ENCODE measurements at places on chromosomes 4 and X.

DNA sequence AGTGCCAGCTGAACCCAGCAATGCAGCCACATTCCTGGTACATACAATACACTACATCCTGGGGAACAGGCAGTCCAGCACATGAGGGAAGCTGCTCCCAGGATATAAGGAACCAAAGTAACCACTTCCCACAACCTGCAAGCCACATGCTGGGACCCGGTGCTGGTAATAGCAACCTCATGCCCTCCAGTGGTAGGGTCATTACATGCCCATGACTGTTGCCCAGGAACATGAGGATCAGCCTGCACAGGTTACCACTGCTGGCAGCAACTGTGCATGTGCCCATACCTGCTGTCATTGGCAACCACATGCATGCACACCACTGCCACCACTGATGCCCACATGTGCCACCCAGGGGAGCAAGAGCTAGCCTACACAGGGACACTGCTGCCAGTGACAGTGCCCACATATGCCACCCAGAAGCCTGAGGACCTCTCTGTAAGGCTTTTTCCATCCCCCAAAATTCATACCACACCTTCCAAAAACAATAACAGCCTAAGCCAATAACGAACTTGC lies 1982.5 kb downstream of the ARAP2 start:
- no peak for DNase-seq

- peak; percentile 53 for DNase-seq
These were observed 29.3 kb downstream of the CLCN5 start for GRCh38 chrX:49951524-49952193.

- no peak for DNase-seq
These were observed 82.8 kb downstream of the LIMCH1 start for GRCh38 chr4:41620594-41621256.

DNA sequence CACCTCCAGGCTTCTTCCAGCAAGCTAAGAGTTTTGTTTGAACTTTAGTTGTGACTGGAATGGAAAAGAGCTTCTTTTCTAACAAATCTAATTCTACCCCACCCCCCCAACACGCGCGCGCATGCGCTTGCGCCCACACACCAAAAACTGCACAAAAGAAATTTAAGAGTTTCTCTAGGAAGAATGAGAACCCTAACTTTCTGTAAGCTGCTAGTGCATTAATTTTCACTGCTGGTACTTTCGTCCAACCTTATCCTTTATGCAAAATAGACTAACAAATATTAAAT lies 9.0 kb upstream of the INTU start:
- DNase-seq, result peak; percentile 8

DNA sequence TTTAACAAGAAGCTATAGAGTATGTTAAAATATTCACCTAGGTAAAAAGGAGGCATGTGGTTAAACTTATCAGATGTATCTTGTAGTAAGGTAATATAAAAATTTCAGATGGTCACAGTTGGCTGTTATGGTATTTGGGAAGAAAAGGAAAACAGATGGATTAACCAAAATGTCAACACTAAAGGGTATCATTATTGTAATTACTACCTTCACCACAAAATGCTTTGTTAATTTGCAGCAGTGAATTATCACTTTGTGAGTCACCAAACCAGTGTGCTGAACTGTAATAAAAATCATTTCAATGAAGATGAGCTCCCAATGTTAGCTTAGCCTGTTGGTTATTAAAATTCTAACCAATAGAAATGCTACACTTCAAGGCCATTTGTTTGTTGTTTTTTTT lies 233.9 kb downstream of the RPA4 start:
- DNase-seq, result no peak

- DNase-seq, result no peak
These were observed 30.6 kb downstream of the ANK2 start for GRCh38 chr4:113080050-113080449.

- no peak for DNase-seq
These were observed 143.5 kb upstream of the LNX1 start for GRCh38 chr4:53734584-53735353.

GRCh38 chr4:111631215-111631999 lies 513.8 kb upstream of the FAM241A start:
- DNase-seq, result no peak

DNA sequence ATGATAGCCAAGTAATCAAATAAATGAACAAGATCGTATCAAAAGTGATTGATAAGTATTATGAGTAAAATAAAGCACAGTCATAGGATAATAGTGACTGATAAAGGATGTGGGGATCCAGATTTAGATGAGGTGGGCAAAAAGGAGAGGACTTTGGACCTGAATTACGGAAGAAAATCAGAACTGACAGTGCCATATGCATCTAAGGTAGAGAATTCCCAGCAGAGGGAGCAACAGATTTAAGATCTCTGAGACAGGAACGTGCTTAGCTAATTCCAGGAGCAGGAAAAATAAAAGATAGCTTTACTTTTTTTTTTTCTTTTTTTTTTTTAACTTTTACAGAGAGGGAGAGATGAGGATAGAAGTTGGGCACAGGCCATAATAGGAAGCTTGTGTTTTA lies 189.9 kb downstream of the NWD2 start:
- peak; percentile 32 for DNase-seq

DNA sequence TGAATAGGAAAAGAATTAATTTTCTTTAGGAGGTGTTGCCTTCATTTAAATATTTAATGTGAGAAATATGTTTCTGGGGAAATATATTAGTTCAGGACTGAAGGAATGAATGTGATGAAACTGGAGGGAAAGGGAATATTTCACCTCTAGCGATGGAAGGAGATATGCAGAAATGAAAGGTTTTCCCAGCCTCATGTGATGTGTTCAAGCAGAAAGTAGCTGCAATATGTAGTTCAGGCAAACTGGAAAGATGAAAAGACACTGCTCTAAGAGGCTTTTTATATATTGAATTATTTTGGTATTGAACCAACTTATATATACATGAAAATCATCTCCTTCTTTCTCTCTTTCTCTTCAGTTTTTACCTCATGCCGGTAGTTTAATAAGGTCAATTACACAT lies 3.4 kb downstream of the GRID2 start:
- peak; percentile 76 for DNase-seq

DNA sequence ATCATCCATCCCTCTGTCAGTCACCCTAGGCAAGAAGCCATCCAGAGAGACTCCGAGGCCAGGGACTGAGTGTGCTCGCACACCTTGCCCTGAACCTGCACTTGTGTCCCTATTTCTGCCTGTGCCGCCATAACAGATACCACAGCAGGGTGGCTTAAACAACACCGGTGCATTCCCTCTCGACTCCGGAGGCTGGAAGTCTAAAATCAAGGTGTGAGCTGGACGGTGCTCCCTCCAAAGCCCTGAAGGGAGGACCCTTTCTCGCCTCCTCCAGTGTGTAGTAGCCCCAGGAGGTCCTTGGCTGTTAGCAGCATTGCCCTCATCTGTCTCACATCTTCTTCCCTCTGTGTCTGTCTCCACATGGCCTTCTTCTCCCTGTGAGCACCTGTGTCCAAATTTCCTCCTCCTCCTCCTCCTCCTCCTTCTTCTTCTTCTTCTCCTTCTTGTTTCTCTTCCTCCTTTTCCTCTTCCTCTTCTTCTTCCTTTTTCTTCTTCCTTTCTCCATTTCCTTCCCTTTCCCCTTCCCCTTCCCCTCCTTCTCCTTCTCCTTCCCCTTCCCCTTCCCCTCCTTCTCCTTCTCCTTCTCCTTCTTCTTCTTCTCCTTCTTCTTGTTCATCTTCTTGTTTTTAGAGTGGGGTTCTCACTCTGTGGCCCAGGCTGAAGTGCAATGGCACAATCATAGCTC lies 98.1 kb upstream of the ENPP6 start:
- DNase-seq, result no peak

DNA sequence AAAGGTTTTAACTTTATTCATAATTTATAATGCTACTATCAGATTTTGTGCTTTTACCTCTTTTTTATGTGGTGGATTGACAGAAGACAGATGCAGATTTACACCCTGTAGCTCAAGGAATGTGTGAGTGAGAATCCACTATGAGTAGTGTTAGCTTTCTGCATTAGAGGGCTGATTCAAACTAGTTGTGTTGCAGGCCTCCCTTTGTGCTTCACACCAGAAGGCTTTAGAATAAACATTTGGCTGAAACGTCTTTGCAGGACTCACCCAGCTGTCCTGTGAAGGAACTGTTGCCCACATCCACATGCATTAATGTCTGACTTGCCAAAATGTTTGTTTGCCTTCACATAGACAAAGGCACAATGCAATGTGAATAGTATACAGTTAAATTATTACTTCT lies 127.0 kb downstream of the PCDH7 start:
- DNase-seq, result no peak

GRCh38 chr4:35925806-35926205 lies 318.5 kb downstream of the ARAP2 start:
- DNase-seq, result no peak

DNA sequence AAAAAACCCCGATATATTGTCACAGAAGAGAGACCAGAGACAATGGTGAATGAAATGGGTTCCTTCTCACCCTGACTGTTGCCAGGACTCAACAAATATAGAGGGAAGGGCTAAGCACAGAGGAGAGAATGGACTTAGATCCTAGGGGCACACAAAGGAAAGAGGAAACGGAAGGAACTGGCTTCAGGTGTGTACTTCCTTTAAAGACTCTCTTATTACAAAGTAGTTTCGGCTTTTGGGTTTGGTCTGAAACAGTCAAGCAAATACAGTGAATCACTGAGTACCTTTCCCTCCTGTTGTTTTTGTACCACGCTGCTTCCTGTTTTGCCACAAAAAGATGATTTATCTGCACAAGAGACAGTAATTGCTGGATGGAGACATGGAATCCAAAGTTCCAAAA lies 46.1 kb upstream of the S100G start:
- DNase-seq, result no peak

GRCh38 chrX:37504991-37505390 lies 66.5 kb upstream of the LANCL3 start:
- no peak for DNase-seq

DNA sequence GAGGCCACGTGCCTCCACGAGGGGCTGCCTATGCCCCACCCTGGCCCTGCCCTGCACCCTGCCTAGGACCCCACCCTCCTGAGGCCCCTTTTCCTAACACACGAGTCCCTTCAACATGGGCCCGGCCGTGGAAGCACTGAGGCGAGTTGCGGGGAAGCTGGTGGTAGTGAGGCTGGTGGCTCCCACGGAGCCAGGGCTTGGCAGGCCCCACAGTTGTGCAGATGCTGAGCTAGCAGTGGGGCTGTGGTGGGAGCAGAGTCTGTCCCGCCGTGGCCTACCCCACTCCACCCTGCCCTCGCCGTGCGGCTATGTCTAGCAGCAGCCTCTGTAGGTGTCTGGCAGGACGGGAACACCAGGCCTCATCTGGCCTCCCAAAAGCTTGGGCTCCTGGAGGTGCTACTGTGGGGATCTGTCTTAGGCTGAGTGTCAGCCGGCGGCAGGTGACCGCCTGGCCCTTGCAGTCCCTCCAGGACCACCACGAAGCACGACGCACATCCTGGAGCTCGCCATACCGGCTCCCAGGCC lies 18.8 kb downstream of the TACC3 start:
- no peak for DNase-seq

DNA sequence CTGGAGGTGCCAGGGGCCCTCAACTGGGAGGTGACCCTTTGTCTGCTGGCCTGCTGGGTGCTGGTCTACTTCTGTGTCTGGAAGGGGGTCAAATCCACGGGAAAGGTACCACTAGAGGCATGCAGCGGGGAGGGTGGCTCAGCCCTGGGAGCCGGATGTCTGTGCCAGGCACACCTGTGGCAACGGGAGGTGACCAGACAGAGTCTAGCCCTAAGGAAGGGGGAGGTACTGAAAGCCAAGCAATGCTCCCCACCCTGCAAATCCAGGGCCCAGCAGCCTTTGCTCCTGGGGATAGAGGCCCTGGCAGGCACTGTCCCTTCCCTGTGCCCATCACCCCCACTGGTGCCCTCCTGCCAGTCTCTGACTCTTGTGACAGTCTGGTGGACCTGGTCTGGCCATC lies 4.3 kb downstream of the SLC6A8 start:
- DNase-seq, result no peak

DNA sequence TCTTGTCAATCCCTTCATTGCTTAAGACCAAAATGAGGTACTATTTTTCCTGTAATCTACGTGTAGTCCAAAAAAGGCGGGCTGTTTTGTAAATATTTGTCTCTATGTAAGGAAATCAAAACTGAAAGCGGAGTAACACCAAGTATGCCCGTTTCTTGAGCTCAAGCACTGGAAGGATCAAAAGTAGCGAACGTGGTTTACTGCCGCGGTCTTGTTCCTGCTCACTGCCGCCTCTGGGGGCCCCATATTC lies 71.5 kb downstream of the AFF1 start:
- no peak for DNase-seq

- no peak for DNase-seq
These were observed 74.8 kb downstream of the STARD8 start for GRCh38 chrX:68721991-68722860.

GRCh38 chr4:100177855-100178254 lies 12.4 kb downstream of the DDIT4L start:
- DNase-seq, result no peak

DNA sequence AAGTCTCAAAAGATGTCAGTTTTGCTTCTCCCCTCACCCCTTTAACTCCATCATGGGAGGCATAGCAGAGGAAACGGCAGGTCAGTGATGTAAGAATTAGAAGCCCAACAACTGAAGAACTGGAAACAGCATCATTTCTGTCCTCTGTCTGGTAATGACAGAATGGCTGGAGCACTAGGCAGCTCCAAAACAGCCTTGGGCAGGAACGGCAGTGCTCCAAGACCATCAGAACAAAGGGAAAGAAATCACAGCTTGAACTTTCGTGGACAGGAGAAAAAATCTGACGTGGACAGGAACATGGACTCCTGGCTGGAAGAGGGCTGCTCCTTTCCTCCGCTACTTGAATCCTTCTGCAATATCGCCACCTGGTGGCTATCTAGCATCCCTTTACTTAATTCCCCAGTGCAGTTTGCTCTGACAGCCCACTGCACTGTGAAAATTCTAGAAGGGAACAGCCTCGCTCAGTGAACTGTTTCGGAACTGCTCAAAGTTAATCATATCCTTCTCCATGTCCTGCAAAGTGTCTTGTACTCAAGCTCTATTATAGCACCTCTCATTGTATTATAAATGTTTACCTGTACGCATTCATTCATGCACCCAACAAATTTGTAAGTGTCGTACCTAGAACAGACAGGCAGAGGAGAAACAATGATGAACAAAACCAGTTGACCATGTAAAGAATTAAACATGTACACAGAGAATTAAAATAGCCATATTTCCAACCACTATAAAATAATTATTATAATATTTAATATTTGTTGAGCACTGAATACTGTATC lies 20.4 kb downstream of the SLC25A53 start:
- DNase-seq, result peak; percentile 90

GRCh38 chr4:15883610-15884243 lies 54.8 kb downstream of the FGFBP1 start:
- DNase-seq, result no peak

DNA sequence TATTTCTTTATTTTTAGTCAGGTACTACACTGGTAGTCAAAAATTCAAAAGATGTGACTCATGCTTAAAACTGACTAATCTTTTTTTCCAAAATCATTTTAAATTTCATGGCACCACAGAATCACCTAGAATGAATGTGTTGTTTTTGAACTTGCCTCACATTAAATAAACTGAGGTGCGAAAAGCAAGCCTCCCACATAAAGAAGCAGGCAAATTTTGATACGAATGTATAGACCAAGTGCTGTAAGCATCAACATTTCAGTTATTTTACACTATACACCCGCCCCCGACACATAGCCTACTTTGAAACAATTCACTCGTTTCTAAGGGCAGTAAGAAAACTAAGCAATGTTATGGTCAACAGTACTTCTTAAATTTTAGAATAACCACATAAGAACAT lies 94.3 kb downstream of the MRPL1 start:
- DNase-seq, result no peak
